ENCODE measurements at places on chromosomes 13 and 19. TPM values are rescaled to one million over a fixed set of nuclear protein-coding genes. Genes with fewer than 3 reads are reported as not detected.

SLC25A41 gene
- not detected for total RNA-seq

ZNF224 gene
- total RNA-seq: 12.3 TPM

ITGBL1 gene
- 10.8 TPM for total RNA-seq

CACNG7 gene
- 4.7 TPM for total RNA-seq

TGFB1 gene
- 48.5 TPM for total RNA-seq

SNRPD2 gene
- 274 TPM for total RNA-seq

DOCK6 gene
- 50.4 TPM for total RNA-seq

TBXA2R gene
- total RNA-seq: 3.0 TPM

SMAD9 gene
- 3.4 TPM for total RNA-seq

ZNRF4 gene
- total RNA-seq: not detected

PEAK3 gene
- 0.13 TPM for total RNA-seq

PSG6 gene
- total RNA-seq: not detected

KLK15 gene
- total RNA-seq: not detected

MYO16 gene
- 0.08 TPM for total RNA-seq
